ENCODE measurements at places on chromosomes 4 and X. TPM values are rescaled to one million over a fixed set of nuclear protein-coding genes. Genes with fewer than 3 reads are reported as not detected.

Gene RAB41
- not detected for total RNA-seq

Gene APLN
- 2.2 TPM for total RNA-seq

Gene GRPR
- 0.13 TPM for total RNA-seq

Gene ARMCX2
- total RNA-seq, result 76.8 TPM

Gene HPGD
- total RNA-seq, result 1.2 TPM

Gene FAM53A
- 2.8 TPM for total RNA-seq

Gene ATP1B4
- not detected for total RNA-seq

Gene TCEAL6
- total RNA-seq, result 4.5 TPM

Gene ADD1
- total RNA-seq, result 447 TPM

Gene NDNF
- total RNA-seq, result 46.6 TPM

Gene FTHL17
- not detected for total RNA-seq

DNA sequence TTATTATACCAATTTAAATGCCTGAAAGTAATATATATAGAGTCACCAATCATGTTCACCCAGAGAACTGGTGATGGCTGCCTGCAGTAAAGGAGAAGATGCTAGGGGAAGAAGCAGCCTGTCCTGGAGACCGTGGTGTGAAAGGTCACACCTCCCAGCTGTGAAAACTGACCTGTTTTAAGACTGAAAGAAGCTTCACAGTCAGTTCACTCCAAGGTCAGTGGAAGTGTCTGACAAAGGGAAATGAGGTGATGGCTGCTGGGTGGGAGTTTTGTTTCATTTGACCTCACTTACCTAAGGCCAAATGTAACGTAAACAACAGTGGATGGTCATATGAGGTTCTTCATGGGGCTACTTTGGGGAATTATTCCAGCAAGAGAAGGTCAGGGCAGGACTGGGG lies 352.1 kb upstream of the GATB start:
- no peak for DNase-seq

DNA sequence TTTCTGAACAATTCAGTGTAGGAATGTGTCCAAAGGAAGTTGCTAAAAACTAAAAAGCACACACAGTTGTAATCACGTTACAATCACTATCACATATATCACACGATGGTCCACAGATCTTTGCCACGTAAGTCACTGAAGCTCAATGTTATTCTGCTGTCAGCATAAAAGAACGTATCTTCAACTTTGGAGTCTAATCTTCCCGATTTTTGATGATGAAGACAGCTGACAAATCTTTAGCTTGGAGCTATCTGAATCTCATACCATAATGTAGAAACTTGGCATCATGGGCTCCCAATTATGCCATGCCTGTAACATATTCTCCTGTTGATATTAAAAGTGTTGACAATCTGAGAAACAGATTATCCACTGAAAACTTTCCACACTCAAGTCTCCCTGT lies 158.4 kb downstream of the UBE2NL start:
- no peak for DNase-seq

GRCh38 chr4:151887816-151888180 lies 127.0 kb upstream of the GATB start:
- no peak for DNase-seq

GRCh38 chr4:137274404-137274803 lies 257.9 kb downstream of the PCDH18 start:
- DNase-seq, result no peak

GRCh38 chr4:52376132-52376704 lies 282.9 kb downstream of the USP46 start:
- peak; percentile 43 for DNase-seq

- DNase-seq, result no peak
Measured at GRCh38 chr4:85039526-85039925, 73.0 kb upstream of the WDFY3 start.

- no peak for DNase-seq
Measured at GRCh38 chrX:69197690-69198089, 32.4 kb upstream of the PJA1 start.

GRCh38 chr4:168837922-168838321 lies 172.1 kb downstream of the CBR4 start:
- no peak for DNase-seq

DNA sequence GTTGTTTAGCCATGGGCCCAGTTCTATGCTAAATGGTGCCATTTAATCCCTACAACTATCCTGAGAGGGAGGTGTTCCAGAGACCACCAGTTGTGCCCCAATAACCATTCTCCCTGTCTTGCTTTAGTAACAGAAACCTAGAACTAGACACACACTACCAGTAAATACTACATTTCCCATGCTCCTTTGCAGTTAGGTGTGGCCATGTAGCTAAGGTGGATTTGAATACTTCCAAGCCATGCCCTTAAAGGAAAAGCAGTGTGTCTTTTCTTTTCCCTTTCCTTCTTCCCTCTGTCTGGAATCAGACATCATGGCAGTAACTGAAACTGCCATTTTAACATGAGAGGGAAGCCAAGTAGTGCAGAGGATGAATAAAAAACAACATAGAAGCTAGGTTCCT lies 90.9 kb upstream of the TMEM33 start:
- no peak for DNase-seq

- no peak for DNase-seq
Measured at GRCh38 chrX:118569676-118570075, 74.1 kb downstream of the DOCK11 start.

DNA sequence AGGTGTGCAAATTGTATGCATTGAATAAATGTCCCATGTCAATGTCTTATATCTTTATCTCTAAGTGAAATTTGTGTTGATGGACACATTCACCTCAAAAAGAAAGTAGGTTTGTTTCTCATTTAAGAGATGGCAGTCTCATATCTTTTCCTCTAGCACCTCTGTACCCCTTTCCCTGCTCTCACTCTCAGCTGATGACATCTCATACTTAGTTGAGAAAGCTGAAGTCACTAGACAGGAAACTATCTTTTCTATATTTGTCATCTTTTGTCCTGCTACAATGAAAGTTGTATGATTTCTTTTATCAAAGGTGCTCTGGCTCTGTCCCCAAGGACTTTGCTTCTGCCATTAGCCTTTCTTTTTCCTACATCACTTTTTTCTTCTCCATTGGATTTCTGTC lies 84.0 kb upstream of the GRPR start:
- no peak for DNase-seq

DNA sequence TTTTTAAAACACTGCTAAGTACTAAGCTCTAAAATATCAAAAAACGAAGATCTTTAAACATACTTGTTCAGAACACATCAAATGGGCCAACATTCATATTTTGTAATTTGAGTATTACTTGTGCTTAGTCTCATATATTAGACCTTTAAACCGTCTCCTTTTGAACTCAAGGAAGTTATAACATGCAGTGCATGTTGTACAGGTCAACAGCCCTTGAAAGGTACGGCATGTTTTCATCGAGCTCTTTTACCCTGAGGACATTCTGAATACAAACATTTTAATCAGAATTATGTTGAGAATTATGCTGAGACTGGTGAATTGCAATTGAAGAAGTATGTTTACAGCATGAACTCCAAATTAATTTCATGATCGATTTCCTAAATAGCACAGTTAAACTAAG lies 7.0 kb upstream of the ASB11 start:
- DNase-seq, result no peak

DNA sequence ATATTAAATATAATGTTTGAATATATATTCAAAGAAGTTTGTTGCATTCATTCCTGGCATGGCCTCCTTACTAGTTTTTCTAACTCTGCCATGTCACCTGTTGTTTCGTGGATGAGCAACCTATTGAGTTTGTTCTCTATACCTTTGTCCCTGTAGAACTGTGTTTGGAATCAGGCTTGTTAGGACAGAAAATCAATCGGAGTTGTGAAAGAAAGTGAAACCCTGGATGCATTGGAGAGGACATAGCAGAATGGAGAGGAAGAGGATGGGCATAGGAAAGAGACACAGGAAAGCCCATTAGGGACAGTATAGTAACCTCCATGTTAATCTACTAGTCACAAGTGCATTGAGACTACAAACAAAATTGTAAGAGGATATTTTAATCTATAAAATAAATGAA lies 31.2 kb downstream of the ANK2 start:
- DNase-seq, result no peak

DNA sequence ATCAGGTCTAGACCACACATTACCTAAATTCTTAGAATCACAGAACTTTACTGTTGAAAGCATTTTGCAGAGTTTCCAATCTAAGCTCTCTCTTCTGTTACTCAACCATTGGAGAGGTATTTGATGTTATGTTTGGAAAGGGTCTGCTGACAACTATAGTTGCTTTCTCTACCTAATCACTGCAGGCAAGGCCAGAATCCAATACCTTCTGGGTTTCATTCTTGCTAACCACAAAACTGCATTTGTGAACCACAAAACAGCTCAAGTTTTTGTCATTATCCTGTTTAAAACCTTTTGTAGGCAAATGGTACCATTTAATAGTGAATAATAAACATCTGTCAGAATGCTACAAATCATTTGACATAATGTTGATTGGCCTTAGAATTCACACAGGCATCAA lies 380.1 kb downstream of the GASK1B start:
- DNase-seq, result no peak

DNA sequence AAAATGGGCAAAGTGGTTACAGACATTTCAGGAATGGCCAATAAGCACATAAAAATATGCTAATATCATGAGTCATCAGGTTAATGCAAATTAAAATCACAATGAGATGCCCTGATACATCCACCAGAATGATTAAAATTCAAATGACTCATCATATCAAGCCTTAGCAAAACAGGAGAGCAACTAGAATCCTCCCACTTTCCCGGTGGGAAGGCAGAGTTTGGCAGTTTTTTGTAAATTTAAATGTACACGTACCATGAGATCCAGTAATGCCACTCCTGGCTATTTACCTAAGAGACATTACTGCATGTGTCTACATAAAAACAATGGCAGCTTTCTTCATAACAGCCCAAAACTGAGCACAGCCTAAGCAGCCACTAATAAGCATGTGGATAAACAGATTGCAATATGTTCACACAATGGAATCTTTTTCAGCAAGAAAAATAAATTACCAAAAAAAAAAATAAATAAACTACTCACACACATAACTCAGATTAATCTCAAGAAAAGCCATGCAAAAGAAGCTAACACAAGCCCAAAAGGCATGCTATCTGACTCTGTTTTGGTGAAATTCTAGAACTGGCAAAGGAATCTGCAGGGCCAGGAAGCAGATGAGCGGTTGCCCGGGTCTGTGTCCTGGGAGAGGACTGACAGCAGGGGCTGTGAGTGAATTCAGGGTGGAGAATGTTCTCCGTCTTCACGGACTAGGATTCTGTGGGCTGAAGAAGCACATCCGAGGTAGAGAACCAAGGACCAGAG lies 48.8 kb downstream of the AFAP1 start:
- no peak for DNase-seq

DNA sequence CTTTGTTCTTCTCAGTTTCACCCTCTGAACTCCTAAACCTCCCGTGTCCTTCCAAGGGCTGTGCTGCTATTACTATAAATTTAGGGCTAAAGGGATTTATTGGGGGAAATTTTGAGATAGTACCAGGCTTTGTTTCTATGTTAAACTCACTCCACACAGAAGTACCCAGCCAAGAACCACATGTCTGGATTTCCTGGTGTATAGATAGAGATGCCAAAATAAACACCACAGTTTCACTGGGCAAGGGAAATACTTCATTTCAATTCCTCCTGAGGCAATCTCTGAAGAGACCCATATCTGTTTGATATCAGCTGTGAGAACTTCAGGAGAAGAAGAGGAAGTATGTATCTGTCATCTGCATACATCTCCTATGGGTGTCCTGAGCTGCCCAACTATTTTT lies 21.7 kb upstream of the CLNK start:
- no peak for DNase-seq

- no peak for DNase-seq
Measured at GRCh38 chr4:139247241-139247640, 32.8 kb downstream of the MGARP start.

- no peak for DNase-seq
Measured at GRCh38 chrX:85084770-85085393, 81.2 kb downstream of the APOOL start.

DNA sequence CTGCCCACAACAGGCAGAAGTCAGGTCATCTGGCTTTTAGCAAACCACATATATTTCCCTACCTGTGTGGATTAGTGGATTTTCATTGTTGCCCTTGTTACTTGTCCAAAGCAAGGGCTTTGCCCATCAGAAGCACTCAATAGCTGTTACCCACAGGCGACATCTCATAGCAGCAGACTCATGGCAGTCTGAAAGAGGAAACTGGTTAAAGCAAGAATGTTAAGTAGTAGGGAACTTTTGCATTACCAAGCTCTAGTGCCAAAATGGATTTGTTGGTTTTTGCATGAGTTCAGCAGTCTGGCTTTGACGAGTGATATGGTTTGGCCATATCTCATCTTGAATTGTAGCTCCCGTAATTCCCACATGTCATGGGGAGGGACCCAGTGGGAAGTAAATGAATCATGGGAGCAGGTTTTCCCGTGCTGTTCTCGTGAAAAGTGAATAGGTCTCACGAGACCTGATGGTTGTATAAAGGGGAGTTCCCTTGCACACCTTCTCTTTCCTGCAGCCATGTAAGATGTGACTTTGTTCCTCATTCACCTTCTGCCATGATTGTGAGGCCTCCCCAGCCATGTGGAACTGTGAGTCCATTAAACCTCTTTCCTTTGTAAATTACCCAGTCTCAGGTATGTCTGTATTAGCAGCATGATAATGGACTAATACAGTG lies 107.9 kb downstream of the GPR143 start:
- DNase-seq, result no peak

DNA sequence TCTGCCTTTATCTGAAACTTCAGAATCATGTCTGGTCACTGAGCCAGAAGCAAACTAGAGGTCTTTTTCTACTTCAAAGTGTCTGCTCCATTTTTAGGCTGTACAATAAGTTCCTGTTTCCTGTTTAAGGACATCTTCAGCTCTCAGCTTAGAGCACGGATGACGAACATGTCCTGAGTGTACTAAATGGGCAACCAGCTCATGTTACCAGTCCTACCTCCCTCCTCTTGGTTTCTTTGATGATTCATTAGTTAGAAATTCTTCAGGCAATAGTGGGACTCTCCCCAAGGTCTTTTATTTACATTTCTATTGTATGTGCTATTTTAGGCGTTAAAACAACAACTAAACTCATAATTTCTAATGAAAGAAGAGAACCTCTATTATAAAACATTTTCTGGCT lies 58.0 kb downstream of the ENPEP start:
- DNase-seq, result no peak

- no peak for DNase-seq
Measured at GRCh38 chr4:130071746-130072145, 975.8 kb downstream of the C4orf33 start.

- no peak for DNase-seq
Measured at GRCh38 chr4:109803924-109804571, 2.2 kb upstream of the CFI start.

- DNase-seq, result no peak
Measured at GRCh38 chr4:48333587-48333986, 7.7 kb upstream of the SLAIN2 start.

- DNase-seq, result no peak
Measured at GRCh38 chr4:1572010-1572385, 112.1 kb downstream of the FAM53A start.

GRCh38 chrX:134660627-134661026 lies 2.4 kb upstream of the PLAC1 start:
- no peak for DNase-seq

DNA sequence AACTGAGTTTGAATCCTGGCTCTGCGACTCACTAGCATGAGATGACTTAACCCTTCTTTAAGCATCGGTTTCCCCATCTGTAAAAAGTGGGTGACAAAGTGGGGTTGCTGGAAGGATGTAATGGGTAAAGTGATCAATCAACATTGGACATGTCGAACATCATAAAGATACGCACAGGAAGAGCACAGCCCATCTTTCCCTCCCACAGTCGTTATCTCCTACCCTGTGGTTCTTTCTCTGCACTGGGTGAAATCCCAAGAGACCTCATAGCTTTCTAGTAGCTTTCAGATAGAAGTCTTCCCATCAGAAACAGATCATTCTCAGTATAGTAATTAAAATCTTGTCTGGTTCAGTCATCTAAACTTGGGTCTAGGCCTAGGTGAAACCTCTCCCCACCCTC lies 216.5 kb downstream of the CBR4 start:
- DNase-seq, result no peak

Data from ovary (tissue), 10 donors.